ENCODE measurements at places on chromosomes 1 and 21.

DNA sequence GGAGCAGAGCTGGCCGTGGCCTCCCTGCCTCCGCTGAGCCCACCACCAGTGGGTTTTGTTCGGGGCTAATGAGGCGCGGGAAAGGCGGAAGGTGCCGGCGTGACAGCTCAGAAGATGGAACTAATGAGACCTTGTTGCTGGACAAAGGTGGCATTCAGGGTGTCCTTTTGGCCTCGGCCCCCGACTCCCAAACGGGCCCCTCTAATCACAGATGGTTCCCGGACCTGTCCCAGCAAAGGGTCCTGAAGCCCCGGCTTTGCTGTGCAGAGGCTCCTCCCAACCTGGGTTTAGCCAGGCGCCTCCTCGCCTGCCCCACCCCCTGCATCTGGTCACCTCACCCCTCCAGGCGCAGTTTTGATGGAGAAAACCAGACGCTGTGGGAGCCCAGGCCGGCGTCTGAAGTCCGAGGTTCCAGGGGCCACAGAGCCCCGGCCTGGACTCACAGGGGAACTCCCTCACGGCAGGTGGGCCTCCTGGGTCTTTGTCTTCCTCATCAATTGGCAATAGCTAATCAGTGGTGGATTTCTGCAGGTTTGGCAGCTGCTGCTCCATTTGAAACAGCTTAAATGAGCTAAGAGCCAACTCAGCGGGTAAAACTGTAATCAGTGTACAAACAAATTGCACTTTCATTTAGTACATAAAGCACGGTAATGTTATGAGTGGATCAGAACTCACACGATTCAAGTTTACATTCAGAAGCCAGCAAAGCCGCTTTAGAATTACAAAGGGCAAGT, 44.3 kb upstream of the ADARB1 start:
- DNase-seq: no peak

DNA sequence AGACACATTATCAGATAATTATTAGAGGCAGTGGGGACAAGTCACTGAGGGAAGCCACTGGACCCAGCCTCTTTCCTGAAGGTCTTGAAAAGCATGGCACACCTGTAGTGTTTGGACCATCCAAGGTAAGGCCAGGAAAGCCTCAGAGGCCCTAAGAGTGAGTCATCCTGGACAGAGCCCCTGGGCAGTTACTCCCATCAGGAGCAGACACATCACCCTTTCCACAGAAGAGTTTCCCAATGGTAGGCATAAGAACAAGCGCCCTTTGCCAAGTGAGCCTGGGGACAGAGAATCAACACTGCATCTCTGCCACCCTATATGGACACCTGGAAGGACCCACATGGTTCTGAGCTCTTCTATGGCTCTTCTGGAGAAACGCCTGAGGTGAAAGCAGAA, 136.0 kb downstream of the PLXNA2 start:
- no peak for DNase-seq

- DNase-seq: no peak
Observed at GRCh38 chr1:72278461-72278860, 3.9 kb downstream of the NEGR1 start.

DNA sequence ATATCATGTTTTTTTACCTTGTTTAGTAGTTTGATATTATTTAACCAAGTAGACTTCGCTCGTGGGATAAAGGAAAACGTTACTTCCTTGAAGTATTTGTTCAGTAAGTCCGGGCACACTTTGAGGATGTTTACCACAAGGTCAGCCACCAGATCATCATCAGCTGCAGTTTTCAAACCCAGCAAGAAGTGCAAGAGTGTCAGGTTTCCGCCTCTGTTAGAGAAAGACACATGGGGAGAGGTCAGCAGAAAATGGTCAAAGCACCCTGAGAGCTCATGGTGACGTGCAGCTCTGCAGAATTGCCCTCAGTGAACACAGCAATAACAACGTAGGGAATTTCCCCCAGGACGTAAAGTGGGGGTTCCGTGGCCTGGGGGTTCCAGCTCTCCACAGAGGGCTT, 24.4 kb downstream of the URB1 start:
- no peak for DNase-seq

DNA sequence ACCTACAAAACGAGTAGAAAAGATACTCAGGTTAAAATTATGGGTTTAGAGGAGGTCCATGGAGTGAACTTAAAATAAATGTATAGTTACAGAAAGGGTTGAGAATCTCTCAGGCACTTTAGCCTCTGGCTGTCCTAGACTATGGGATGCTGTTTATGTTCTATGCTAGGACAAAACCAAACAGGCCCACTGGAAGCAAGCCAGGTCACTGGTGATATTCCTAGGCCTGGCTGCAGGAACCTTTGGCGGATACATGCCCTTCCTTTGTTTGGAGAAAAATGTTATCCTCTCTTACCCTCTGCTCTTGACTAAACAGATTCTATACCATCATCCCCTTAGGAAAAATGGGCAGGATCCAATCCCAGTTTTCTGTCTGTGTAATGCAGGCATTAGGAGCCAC, 90.7 kb upstream of the DUSP10 start:
- peak; percentile 42 for DNase-seq

- DNase-seq: peak; percentile 64
Observed at GRCh38 chr1:19811206-19811851, 3.8 kb downstream of the RNF186 start.

GRCh38 chr1:226785805-226786204, 46.7 kb upstream of the ITPKB start:
- DNase-seq: no peak

- DNase-seq: no peak
Observed at GRCh38 chr1:109874445-109874844, 36.2 kb upstream of the CSF1 start.

- no peak for DNase-seq
Observed at GRCh38 chr1:221283532-221283931, 404.3 kb downstream of the HLX start.

- DNase-seq: no peak
Observed at GRCh38 chr21:32514275-32515055, 70.9 kb downstream of the TCP10L start.

DNA sequence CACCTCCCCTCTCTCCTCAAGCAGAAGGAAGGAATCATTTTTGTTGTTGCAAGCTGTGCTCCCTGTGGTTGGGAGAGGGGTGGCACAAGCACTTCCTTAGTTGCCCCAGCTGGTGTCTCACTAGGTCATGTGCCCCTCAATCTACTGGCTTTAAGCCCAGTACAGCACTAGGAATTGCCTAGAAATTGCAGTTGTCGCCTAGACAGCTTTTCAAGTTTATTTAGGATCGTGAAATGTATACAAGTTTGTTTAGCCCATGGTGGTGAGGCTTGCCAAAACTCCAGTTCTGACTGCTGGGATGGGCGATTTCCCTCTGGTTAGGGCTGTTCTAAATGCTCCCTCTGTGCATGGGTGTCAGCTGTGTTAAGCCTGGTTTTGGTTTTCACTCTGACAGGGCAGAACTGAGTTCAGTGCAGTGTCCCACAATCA, 126.8 kb upstream of the ZNF644 start:
- no peak for DNase-seq

DNA sequence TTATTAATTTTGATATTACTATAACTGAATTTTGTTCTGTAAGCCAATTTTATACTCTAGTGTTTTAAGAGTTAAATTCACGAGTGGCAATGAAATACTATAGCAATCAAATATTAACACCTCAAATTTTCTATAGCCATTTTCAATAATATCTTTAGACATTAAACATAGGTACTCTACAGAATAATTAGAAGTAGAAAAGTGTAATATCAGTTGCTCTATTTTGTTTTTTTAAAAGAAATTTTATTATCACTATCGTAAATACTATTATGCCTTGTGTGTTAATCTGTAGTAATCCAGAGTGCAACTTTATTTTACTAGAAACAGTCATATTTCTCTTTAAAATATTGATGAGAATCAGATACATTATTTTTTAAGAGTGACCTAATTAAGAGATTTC, 691.2 kb downstream of the USP25 start:
- no peak for DNase-seq

Data from fibroblast of lung (primary cell).